Mesothelial cell of epicardium (in vitro differentiated cells): ENCODE measurements at places on chromosomes 3 and 15.

DNA sequence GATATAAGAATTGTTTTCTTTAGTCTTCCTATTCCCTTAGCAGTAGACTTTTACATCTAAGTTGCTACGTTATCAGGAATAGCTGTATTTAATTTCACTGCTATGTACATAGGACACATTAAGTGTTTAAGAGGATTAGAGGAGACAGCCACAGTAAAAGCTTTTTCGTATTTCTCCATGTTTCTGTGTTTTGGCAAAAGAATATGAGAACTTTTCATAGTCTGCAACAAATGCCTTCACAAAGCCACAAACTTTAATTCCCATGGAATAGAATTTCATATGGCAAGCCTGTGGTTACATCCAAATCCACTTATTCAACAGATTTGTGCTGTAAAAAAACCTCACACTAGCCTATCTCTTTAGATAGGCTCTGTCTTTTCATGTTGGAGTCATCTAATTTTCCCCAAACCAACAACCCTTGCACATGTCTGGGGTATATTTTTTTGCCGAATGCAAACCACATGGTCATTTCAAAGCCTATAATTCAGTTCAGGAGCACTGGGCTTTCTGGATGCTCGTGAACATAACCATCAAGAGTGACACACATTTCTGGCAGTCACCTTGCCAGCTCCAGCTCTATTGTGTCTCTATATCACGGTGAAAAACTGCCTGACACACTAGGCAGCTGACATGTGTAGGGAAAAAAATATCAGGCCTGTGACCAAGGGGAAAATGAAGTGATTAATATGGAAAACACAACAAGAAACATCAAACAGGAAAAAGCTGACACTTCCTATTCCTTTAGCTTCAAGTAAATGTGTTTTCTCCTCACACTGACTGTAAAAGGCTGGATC is 19.2 kb downstream of the PLD1 start:
- H3K4me3 ChIP-seq: no peak overlapping the region
- no peaks in the 10 kb centered on the region for H3K27me3 ChIP-seq
- no peak for DNase-seq
- peaks cover 31% of the 10 kb centered on the region for H3K4me1 ChIP-seq

DNA sequence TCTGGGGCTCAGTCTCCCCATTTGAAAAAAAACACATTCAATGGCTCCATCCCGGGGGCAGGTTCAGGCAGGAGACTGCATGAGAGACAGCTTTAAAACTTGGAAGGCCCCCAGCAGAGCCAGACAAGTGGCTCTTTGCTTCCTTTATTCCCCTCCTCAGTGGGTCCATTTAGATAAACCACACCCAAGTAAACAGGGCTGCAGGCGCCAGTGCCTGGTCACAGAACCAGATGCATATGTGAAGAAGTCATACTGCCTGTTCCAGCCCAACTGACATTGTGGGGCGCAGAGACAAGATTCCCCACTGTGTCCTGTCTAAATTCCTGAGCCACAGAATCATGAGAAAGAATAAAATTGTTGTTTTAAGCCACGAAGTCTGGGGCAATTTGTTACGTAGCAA is 9.0 kb downstream of the FBN1 start:
- peaks cover 13% of the 10 kb centered on the region for H3K4me1 ChIP-seq
- no peak for DNase-seq
- no peaks in the 10 kb centered on the region for H3K36me3 ChIP-seq

DNA sequence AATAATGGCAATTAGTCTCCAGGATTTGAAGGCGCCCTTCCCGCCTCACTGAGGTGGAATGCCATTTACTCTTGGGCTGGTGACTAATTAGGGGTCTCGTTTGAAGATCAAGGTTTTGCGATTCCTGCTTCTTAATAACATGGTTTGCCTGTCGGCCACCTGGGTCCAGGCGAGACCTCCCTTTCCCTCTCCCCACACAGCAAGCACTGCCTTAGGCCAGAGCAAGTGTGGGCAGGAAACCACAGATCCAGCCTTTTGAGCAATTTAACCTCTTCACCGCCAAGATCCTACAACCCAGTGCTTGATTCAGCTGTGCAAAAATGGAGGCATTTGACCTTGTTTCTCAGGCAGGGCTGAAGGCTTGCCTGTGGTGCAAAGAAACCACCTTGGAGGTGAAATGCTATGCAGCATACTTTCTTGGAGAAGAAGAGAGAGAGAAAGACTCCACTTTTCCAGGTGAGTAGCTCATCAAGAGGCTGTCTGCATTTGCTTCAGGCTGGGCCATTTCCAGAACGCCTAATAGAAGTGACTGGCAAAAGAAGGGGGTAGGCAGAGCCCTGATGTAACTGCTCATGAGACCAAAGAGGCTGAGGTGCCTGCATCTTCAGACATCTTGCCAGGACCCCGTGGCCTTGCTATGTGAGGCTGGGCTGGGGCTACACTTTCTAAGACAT is 34.1 kb upstream of the WNT5A start:
- H3K36me3 ChIP-seq: no peaks in the 10 kb centered on the region
- H3K4me3 ChIP-seq: no peak overlapping the region
- peaks cover 55% of the 10 kb centered on the region for H3K27me3 ChIP-seq
- H3K4me1 ChIP-seq: peaks cover 66% of the 10 kb centered on the region

- H3K4me1 ChIP-seq: no peaks in the 10 kb centered on the region
- DNase-seq: no peak
- H3K27me3 ChIP-seq: peaks cover 1% of the 10 kb centered on the region
- H3K27ac ChIP-seq: no peak within 1 kb of the TSS
- no peak within 1 kb of the TSS for H3K4me3 ChIP-seq
Observed at GRCh38 chr3:119559441-119559963, at the start of gene CD80. Gene CD80, minus strand, starts transcription at chr3:119559614. Its CDS starts 1,886 bp downstream, at chr3:119557728.

- no peaks in the 10 kb centered on the region for H3K27me3 ChIP-seq
- no peak for DNase-seq
- H3K36me3 ChIP-seq: no peaks in the 10 kb centered on the region
- peaks cover 22% of the 10 kb centered on the region for H3K4me1 ChIP-seq
- no peak overlapping the region for H3K4me3 ChIP-seq
Observed at GRCh38 chr3:32395496-32395895, 3.8 kb downstream of the CMTM7 start.

DNA sequence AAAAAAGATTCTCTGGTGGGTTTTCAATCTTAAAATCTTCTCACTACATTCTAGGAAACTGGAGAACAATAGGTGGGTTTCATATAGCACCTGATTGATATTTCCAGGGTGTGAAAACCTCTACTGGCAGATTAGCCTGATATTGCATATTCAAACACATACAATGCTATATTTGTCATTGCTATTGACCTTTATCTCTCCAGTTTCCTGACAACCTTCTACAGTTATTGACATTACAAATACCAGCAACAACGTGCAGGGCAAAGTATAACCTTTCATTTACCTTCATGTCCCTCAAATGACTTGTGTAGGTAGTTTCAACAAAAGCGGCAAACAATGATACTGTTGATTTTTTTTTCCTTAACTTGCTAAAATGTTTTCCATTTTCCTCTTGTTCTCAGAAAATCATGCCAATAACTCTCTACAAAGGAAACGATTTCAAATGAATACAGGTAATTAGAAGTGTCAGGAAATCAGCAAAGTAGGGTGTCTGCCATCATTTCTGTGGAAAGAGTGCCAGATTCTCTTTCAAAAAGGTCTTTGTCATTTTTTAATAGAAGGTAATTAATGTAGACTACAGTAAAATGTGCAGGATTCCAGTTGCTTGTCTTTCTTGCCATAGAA is 72.6 kb upstream of the CDIN1 start:
- no peaks in the 10 kb centered on the region for H3K36me3 ChIP-seq
- H3K27me3 ChIP-seq: no peaks in the 10 kb centered on the region
- no peak for DNase-seq
- no peak overlapping the region for H3K4me3 ChIP-seq

DNA sequence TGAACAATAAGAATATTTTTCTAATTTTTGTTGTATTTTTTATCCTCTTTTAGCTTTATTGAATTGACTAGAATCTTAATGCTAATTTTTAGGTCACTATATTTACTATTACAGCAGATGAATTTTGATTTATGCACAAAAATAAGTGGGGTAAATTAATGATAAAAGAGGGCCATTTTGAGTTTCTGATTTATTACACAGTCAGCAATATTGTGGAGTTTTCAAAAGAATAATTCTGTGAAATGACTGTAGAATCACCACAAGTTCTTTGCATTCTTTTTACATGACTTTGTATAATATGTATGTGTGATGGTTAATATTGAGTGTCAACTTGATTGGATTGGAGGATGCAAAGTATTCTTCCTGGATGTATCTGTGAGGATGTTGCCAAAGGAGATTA is 812.4 kb upstream of the DPPA4 start:
- no peaks in the 10 kb centered on the region for H3K27me3 ChIP-seq
- no peaks in the 10 kb centered on the region for H3K4me1 ChIP-seq
- no peaks in the 10 kb centered on the region for H3K36me3 ChIP-seq
- no peak for DNase-seq

- DNase-seq: no peak
- no peak overlapping the region for H3K4me3 ChIP-seq
- H3K27ac ChIP-seq: no peak overlapping the region
- H3K36me3 ChIP-seq: peaks cover 3% of the 10 kb centered on the region
- no peaks in the 10 kb centered on the region for H3K27me3 ChIP-seq
Observed at GRCh38 chr3:36362216-36362615, 18.1 kb upstream of the STAC start.

DNA sequence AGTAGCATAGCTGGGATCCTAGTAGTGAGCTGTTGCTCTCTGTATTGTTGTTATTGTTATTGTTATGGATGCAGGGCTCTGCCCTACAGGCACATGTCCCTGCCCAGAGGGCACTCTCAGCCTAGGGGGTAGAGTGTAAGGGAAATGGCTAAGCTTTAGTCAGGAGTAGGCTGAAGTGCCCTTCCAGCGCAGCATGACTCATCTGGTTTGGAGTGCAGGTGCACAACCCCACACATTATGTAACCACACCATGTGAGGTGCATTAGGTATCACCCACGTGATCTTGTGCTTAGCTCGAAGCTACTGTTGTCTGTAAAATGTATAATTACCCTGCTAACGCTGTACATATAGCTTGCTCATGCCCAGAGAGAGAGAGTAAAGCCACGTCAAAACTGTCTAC is 48.3 kb upstream of the TIPARP start:
- H3K27me3 ChIP-seq: no peaks in the 10 kb centered on the region
- no peak for DNase-seq
- no peak overlapping the region for H3K4me3 ChIP-seq
- peaks cover 39% of the 10 kb centered on the region for H3K4me1 ChIP-seq
- no peaks in the 10 kb centered on the region for H3K36me3 ChIP-seq

DNA sequence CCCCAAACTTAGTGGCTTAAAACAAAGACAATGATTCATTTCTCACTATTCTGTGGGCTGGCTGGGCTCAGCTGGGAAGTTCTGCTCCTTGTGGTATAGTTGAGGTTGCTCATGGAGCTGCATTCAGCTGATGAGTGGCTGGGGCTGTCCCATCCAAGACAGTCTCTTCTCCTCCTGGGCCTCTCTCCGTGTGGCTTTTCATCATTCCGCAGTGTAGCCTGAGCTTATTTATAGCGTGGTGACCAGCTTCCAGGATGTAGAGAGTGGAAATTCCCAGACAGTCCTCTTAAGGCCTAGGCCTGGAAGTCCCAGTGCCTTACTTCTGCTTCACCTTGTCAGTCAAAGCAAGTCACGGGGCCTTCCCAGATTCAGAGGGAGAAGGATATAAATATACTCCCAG is 136.7 kb upstream of the DAZL start:
- no peaks in the 10 kb centered on the region for H3K36me3 ChIP-seq
- no peak overlapping the region for H3K27ac ChIP-seq
- H3K4me3 ChIP-seq: no peak overlapping the region
- H3K4me1 ChIP-seq: no peaks in the 10 kb centered on the region

DNA sequence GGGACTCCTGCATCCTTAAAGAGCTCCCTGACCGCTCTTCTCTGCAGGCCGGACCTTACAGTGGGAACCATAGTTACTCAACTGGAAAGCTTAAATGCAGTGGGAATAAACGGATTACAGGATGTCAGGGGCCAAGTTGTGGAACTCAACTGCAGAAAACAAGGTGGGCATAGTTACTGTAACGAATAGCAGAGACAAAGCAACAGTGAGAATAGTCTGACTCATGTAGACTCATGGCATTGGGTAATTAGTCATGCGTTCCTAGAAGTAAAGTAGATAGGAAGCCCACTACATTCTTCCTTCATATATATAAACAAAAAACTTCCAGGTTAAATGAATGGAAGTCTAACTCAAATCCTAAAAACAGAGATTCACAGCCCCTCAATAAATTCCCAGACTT is 95.5 kb upstream of the CHRNA7 start:
- peaks cover 33% of the 10 kb centered on the region for H3K27me3 ChIP-seq
- no peak overlapping the region for H3K27ac ChIP-seq
- no peak overlapping the region for H3K4me3 ChIP-seq
- no peaks in the 10 kb centered on the region for H3K36me3 ChIP-seq

DNA sequence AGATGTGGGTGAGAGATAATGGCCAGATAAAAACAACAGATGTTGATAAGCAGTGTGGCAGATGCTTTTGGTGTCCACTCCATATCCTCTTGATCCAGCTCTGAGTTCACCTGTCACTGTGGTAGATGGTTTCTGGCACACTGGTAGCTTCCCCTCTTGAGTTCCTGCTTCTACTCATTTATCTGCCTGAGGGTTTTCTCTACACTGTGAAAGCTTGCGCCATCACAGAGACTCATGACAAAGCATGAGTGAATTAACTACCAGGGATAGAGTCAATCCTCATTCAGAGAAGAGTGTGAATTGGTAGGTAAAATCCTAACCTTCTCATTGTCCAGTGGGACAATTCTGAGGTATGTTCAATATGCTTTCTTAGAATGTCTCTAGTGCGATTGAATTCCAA is 50.0 kb upstream of the ARHGEF26 start:
- no peaks in the 10 kb centered on the region for H3K36me3 ChIP-seq
- H3K27ac ChIP-seq: no peak overlapping the region
- no peak overlapping the region for H3K4me3 ChIP-seq
- no peak for DNase-seq
- no peaks in the 10 kb centered on the region for H3K4me1 ChIP-seq
- no peaks in the 10 kb centered on the region for H3K27me3 ChIP-seq

DNA sequence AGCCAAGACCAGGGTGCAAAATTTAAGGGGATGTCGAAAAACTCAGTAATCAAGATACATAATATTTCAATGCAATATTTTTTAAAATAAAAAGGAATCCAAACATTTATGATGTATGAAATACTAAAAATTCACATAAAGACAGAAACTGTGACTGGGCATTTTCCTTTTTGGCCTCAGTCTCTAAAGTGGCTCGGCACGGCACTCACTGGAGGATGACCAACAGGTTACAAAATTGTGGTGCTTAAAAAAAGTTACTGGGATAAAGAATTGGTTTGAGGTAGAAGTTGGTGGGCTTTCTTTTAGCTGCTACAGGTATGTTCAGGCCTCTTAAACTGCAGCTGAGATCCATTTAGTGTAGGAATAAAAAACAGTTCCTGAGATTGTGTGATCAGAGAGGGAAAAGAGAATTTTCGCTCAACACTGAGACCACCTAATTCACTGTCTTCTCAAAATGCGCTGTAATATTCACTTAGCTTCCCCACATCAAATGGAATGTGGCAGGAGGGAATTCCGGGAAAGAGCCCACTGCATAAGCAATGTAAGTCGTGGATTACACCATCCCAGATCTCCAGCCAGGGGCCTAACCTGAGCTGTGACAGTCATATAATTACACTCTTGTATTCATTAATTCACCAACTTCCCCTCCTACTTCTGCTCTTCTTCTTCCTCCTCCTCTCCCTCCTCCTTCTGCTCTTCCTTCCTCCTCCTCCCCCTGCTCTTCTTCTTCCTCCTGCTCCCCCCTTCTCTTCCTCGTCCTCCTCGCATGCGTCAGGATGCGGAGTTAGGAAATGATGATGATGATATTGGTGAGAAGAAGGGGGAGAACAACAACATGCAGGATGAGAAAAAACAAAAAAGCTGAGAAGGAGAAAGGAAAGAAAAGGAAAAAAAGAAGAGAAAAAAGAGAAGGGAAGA is 45.9 kb downstream of the HES1 start:
- DNase-seq: no peak
- no peak overlapping the region for H3K4me3 ChIP-seq
- H3K36me3 ChIP-seq: no peaks in the 10 kb centered on the region
- no peak overlapping the region for H3K27ac ChIP-seq
- peaks cover 32% of the 10 kb centered on the region for H3K4me1 ChIP-seq
